ENCODE measurements at places on chromosomes 16 and 17.

GRCh38 chr17:45136846-45137560 is 1.5 kb downstream of the ACBD4 start:
- DNase-seq = peak; percentile 50

- peak; percentile 73 for DNase-seq
These were observed 946 bp downstream of the STUB1 start for GRCh38 chr16:680967-681745.

DNA sequence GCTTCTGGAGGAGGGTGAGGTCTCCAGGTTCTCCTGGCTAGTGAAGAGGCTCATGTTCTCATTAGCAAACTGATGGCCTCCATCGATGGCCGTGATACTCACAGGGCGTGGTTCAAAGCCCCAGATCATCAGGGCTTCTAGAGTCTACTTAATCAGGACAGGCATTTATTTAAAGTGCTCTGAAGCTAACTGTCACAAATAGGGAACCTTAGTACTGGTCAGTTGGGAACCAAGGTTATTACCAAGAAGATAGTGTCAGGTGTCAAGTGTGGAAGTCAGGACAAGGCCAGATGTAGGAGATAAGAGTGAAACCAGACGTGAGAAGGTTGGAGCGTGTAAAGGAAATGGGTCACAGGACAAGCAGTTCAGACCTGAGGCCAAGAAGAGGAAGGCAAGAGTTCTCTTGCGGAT is 56.9 kb downstream of the PIGL start:
- DNase-seq = no peak

DNA sequence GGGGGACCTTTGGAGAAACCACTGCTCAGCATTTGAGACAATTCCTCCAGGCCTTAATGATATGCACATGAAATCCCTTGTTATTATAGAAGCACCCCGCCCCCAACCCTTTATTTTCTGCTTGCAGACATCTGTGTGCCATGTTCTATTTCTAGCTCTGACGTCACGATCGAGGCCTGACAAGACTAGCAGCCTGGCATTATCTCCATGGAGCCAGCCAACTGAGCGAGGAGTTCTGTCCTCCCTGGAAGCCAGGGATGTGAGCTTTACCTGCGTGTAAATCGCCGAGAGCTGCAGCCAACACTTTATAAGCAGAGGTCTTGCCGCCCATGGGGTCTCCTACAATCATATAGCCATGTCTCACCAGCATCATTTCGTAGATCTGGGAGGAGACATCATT is 116.9 kb downstream of the DNAH3 start:
- no peak for DNase-seq

- DNase-seq = no peak
These were observed 3.4 kb downstream of the TMED6 start for GRCh38 chr16:69348222-69348621.

- no peak for DNase-seq
These were observed 21.3 kb upstream of the GFOD2 start for GRCh38 chr16:67740391-67740790.

- no peak for DNase-seq
These were observed 1.3 kb downstream of the B3GNT9 start for GRCh38 chr16:67149276-67150046.

DNA sequence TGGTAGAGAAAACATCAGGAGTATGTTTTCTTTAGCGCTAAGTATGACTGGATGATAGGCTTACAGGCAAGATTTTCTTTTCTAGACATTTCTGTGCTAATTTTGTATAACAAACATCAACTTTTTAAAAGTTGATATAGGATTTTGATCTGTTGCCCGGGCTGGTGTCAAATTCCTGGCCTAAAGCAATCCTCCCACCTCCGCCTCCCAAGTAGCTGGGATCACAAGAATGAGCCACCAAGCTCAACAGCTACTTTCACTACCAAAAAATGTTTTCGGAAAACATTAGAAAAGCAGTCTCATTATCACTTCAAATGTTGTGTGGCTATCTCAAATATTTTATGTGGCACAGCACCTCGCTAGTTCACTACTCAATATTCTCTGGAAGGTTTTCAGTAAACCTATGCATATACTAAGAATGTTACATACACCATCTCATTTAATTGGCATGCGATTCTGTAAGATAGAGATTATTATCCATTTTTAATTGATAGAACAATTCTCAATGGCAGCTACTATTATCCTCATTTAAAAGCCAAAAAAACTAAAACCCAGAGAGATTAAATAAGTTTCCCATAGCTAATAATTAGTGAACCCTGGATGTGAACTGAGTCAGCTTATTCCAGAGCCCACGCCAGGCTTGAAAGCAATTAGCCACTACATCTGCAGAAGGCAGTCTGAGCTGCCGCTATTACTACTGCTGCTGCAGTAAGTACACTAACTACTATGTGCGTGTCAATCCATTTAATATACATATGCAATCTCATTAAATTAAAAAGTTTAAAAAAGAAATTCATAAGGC is 41.7 kb downstream of the CREBBP start:
- DNase-seq = no peak

GRCh38 chr16:1331712-1332617 is 1.5 kb upstream of the BAIAP3 start:
- peak; percentile 97 for DNase-seq

- no peak for DNase-seq
These were observed 6.1 kb downstream of the MINK1 start for GRCh38 chr17:4839221-4839620.

- DNase-seq = peak; percentile 92
These were observed at the start of gene RHBDF1 for GRCh38 chr16:72561-73548. RHBDF1 (minus strand) TSS chr16:72631; CDS start chr16:65015, 7,616 bp downstream.

GRCh38 chr16:88738151-88739084 is 32.1 kb downstream of the CTU2 start:
- no peak for DNase-seq

- DNase-seq = peak; percentile 95
These were observed 19.1 kb upstream of the CD79B start for GRCh38 chr17:63950940-63951907.

- no peak for DNase-seq
These were observed 109.3 kb upstream of the TNRC6C start for GRCh38 chr17:77849239-77849638.

- DNase-seq = no peak
These were observed 6.2 kb downstream of the STXBP4 start for GRCh38 chr17:54974759-54975158.

DNA sequence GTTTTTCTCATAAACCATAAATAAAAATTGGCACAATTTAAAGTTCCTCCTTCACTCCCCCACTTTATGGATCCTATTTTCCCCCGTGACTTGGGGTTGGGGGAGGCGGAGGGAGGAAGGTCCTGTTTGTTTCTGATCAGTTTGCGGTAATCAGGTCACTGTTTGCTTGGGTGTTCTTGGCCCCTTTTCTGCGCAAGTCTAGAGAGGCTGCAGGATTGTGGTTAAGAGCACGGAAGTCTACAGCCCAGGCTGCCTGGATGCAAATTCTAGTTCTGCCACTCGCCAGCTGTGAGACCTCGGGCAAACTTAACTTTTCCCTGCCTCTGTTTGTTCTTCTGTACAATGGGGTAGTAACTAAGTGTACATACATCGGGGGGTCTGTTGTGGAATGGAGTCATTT is 12.1 kb downstream of the ATP2C2 start:
- DNase-seq = no peak

GRCh38 chr17:3974138-3974687 is 10.0 kb upstream of the ATP2A3 start:
- DNase-seq = peak; percentile 50

DNA sequence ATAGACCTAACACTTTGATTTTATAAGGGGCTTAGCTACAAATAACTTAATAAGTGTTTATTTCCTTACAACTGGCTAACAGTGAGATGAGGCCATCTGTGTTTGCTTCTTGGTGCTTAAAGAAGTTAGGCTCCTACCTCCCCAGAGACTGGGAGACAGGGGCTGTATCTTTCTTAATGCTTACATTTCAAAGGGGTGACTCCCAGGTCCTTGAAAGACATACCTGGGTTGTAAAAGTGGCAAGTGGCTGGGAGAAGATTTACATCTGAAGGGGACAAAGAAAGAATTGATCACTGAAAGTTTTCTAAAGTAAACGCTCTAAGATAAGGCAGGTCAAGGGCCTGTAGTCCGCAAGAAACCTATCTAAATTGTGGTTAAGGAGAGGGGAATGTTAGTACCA is 196.8 kb downstream of the CNTNAP4 start:
- DNase-seq = peak; percentile 58

- no peak for DNase-seq
These were observed 6.0 kb downstream of the NDUFAF8 start for GRCh38 chr17:81245024-81245664.

GRCh38 chr16:89721546-89722391 is 432 bp downstream of the ZNF276 start:
- no peak for DNase-seq

- DNase-seq = no peak
These were observed 218.9 kb downstream of the USP22 start for GRCh38 chr17:20823905-20824304.

- DNase-seq = no peak
These were observed 917 bp downstream of the CTRL start for GRCh38 chr16:67930678-67931211.

DNA sequence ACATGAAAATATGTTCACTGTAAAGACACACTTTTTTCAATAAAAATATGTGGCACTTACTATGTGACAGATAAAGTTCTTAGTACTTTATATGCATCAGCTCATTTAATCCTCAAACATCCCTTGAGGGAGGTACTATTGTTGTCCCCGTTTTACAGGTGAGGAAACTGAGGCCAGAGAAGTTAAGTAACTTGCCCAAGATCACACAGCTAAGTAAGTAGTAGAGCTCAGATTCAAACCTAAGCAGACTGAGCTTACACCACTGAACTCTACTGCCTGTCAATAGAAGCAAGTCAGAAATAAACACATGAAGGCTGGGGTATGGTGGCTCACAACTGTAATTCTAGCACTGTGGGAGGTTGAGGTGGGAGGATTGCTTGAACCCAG is 13.9 kb downstream of the CDH3 start:
- DNase-seq = no peak

- peak; percentile 96 for DNase-seq
These were observed 22.6 kb downstream of the GJD3 start for GRCh38 chr17:40341808-40342503.

GRCh38 chr16:88924834-88925539 is 52.0 kb downstream of the CBFA2T3 start:
- peak; percentile 87 for DNase-seq

- DNase-seq = no peak
These were observed 5.1 kb downstream of the PIMREG start for GRCh38 chr17:6449307-6449706.

DNA sequence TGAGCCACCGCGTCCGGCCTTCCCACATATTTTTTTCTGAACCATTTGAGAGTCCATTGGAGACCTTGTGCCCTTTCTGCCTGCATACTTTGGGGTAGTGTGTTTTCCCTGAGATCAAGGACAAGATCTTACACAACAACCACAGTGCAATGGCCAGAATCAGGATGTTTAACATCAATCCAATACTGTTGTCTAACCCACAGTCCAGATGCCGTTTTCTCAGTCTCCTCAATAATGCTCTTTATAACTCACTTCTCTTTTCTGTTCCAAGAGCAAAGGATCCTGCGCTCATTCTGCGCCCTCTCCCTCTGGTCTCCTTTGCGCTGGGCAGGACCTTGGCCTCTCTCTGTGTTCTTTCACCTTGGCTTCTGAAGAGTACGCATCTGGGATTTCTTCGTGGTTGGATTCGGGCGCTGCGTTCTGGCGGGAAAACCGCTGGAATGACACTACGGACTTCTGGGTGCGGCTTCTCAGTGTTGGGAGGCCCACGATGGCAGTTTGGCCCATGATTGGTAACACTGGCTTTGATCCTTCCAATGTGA is 16.6 kb downstream of the CBX4 start:
- DNase-seq = no peak

GRCh38 chr17:60392845-60393702 is 1.1 kb upstream of the USP32 start:
- DNase-seq = peak; percentile 60

- DNase-seq = peak; percentile 84
These were observed 1.1 kb downstream of the ACSF2 start for GRCh38 chr17:50426814-50427787.

DNA sequence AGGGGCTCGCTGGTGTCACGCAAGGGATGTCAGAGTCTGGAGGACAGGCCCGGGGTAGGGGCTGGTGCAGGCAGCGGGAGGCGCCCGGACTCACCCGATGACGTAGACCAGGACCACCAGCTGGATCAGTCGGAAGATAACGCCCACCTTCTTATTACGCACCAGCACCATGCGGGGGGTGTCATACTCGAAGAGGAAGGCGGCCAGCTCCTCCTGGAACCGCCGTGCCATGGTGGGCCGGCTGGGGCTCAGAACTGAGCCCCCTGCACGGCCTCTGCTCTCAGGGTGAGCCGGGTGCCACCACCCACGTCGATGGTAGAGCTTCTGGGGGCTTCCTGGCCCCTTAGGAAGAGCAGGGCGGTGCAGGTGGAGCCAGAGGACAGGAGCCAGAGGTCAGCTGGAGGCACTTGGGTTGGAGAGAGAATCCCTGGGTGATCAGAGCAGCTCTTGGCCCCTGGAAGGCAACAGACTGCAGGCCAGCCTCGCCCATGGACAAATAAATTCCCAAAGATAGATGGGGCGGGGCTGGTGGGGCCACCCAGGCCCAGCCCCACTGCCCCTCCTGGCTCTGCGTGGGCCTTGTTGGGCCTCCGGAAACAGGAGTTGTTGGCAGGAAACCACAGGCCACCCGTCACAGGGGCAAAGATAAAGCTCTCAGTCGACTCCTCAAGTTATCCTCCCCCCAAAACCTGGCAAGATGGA is at the start of gene P2RX1:
TSS of gene P2RX1 (minus strand) at position 471 of the 702 bp plus-strand sequence. CDS start at position 231, 240 bp downstream.
- DNase-seq = no peak

DNA sequence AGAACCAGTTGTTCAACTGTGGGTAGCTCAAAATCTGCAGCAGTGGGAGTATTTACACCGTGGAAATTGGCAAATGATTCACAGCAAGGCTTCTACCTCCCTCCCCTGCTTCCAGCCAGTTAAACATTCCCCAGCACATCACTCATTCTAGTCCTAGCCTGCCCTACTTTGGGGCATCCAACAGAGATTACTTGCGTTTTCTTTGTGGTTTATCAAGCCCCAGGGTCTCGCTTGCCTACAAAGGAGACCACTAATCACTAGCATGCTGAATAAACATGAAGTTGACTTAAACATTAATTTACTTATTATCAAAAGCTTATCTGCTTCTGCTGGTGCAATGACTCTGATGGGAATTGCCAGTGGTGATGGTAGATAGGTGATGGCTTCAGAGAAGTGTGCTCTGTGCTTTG is 94.5 kb downstream of the MARF1 start:
- DNase-seq = peak; percentile 59

DNA sequence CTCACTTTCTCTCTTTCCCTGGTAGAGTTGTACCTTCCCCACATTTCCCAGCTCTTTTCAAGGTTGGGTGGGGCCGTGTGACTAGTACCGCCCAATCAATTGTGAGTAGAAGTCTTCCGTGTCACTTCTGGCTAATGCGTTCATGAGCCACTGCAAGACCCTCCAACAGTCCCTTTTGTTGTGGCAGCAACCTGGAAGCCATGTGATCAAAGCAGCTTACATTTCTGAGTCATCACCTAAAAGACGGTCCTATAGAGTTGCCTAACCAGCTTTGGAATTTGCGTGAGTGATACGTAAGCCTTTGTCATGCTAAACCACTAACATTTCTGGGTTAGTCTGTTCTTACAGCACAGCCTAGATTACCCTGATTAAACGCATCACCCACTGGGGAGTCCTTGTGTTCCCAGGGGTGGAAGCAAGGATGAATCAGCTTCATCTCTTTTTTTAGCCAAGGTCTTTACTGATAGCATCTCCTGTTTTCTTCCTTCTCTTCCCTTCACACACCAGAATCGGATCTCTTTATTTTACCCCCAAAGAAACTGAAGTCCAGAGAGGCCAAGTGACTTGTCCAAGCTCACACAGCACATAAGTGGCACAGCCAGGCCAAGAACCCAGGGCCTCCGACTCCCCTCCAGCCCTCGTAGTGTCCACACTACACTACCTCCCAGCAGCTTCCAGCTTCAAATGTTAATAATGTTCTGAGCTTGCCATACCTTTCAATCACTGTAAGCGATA is 366.3 kb upstream of the XYLT1 start:
- peak; percentile 86 for DNase-seq
